Stimulated activated CD4-positive, alpha-beta T cell treated with anti-CD3 and anti-CD28 coated beads, Interleukin-1b, Interleukin-23, amount 100 ng/mL, for 1 hour (primary cell): ENCODE measurements at places on chromosomes 16 and 17.

- DNase-seq, result no peak
These were observed 3.7 kb upstream of the DNASE1 start for GRCh38 chr16:3650631-3651265.

- no peak for DNase-seq
These were observed 116.8 kb downstream of the WSCD1 start for GRCh38 chr17:6186998-6187397.

DNA sequence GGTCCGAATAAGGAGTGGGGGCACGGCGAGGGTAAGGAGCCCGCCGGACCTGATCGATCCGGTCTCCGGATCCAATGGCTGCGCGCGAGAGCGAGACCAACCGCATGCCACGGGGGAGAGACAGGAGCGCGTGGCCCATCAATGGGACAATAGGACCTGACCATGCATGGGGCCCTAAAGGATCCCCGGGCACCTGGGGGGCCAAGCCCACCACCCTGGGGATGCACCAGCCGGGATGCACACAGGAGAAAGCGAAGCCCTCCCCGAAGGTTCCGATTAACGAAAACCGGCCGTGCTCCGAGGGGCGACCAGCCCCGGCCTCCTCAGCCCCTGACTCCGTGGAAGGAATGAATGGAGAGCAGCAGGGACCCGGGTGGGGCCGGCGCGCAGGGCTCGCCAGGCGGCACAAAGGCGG is 525 bp downstream of the JPT1 start:
- DNase-seq, result peak; percentile 4

- DNase-seq, result no peak
These were observed 94.7 kb upstream of the SIAH1 start for GRCh38 chr16:48479955-48480354.

DNA sequence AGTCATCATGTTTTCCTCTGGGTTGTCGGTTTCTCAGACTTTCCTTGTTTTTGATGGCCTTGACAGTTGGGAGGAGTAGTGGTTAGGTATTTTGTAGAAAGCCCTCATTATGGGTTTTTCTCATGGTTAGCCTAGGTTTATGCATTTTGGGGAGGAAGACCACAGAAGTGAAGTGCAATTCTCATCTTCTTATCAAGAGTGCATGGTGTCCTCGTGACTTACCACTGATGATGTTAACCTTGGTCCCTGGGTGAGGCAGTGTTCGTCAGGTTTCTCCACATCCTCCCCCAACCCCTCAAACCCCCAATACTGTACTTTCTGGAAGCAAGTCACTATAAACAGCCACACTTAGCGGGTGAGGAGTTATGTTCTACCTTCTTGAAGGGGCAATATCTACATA is 42.3 kb downstream of the BPTF start:
- DNase-seq, result no peak

DNA sequence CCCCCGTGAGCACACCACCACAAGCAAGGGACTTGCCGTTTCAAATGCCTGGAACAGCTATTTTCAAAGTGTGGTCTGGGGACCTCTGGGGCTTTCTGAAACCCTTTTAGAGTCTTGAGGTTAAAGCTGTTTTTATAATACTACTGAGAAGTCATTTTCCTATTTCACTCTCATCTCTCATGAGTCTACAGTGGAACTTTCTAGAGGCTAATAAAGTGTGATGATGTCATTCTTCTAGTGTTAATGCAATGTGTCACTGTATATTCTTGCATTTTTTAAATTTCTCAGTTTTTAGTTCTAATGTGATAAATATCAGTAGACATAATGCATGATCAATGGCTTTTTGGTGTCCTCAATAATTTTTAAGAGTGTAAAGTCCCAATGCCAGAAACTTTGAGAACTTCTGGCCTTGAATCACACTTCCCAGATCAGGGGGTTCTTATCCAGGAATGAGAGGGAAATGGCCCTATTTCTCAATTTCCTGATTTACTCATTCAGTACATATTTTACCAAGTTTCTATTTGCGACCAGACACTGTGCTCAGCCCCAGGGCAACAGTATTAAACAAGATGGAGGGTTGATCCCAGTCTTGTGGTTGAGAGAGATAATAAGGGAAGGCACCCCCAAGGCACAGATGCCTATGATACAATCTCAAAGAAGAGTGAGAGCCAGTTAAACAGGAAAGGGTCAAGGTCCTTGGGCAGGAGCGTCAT is 444.0 kb downstream of the HS3ST3B1 start:
- no peak for DNase-seq

DNA sequence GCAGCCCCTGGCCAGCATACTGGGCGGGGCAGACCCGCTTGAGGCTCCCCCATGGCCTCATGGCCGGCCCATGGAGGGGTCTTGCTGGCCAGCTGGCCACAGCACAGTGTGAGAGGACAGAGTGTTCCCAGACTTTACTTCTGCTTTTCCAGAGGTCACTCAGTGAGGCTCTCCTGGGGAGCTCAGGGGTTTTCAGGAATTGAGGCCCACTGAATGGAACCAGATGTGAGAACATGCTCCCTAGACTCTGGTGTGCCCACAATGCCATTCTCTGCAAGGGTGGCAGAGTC is 21.2 kb downstream of the ATP6V0D1 start:
- no peak for DNase-seq

DNA sequence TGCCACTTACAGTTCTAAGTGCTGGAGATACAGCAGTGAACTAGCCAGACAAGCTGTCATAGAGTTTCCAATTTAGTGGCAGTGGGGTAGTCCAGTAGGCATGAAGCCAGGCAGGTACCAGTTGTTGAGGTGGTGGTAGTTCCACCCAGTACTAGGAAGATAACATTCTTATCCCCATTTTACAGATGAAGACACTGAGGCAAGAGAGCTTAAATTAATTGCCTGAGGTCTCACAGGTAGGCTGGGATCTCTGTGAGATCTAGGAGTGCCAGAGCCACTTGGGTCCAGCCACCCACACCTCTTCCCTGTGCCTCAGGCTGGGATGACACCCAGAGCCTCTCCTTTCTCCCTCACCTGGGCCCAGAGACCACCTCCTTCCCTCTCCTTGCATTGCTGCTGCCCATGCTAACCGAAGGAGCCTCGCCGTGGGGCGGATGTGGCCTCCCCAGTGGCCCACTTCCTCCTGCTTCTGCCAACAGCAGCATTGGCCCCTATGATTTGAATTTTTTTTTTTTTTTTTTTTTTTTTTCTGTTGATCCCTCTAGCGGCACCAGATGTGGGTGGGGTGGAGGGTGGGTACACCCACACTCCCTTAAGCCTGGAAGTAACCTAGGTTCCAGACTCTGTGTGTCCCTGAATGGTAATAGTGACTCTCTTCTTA is 114.0 kb downstream of the PRKCB start:
- DNase-seq, result peak; percentile 40

DNA sequence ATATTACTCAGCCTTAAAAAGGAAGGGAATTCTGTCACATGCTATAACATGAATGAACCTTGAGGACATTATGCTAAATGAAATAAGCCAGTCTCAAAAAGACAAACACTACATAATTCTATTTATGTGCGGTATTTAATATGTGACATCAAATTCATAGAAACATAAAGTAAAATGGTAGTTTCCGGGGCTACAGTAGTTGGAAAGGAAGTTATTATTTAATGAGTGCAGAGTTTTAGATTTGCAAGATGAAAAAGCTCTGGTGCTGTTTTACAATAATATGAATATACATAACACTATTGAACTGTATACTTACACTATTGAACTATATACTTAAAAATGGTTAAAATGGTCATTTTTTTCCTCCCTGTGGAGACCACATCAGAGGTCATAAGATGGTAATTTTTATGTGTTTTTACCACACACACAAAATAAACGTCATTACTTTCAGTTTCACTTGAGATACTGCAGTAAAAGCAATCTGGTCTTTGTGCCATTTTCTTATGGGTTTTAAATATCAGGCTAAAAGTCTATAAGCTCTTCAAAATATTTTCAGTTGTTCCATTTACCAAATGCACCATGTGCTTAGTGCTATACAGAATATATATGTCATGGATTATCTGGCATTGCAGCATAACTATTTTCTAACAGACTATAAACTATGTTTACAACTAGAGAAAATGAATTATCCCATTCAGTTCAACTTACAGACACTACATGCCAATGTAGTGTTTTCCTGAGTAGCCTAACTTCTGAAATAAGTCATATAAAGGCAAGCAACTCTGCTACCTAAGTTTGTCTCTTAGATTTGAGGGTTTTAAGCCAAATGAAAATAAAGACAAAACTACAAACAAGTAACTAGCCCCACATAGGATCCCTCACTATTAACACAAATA is 90.9 kb downstream of the SPAG9 start:
- DNase-seq, result no peak

DNA sequence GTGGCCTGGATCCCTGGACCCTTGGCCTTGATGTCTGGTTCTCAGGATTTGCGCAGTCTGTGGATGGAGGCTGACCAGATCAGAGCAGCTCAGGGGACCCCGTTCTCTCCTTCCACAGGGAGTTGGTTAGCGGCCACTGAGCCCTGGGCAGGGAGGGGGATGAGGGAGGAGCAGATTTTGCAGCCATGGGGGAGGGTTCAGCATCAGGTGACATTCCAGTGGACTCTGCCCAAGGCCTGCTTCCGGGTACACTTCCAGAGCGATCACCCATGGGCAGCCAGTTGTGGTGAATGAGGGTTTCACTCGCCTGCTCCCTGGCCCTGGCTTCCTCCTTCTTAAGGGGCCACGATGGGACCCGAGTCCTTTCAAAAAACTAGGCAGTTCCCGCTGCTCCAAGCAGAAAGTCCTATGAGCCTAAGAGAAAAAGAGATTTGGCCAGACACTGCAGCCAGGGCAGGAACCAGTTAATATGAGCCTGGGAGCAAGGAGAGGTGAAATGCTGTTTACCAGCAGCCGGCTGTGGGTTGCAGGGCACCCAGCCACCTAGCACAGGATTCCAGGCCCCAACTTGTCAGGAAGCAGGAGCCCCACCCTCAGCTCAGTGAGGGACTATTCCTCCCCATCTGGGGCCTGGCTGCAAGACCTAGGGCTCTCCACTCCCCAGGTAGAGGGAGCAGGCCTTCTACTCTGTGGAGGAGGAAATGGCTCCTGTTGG is 4.7 kb upstream of the GPRC5C start:
- DNase-seq, result no peak

DNA sequence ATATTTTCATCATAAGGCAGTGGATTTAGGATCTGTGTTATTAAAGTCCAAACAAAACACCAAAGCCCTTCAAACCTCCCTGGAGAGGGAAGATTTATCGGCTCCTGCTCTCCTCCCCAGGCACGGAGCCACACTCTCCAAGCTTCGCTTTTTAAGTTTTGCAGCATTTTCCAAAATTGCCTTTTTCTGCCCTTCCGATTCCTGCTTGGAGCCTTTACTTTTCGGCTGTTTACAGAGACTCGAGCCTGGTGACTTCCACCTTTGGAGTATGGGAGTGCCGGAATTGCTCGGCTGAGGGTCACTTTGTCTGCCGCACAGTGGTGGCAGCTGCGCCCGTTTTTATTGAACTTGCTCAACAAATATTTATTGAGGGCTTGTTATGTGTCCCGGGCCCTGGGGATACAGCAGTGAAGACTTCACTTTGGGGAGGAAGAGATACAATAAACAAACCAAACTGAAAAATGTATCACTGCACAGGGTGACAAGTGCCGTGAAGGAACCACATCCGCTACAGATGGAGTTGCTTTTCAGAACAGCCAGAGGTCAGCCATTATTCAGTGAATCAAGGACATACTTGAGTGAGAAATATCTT is 185.5 kb downstream of the NTN1 start:
- no peak for DNase-seq

- DNase-seq, result no peak
These were observed 6.0 kb upstream of the CDC6 start for GRCh38 chr17:40281663-40282062.

DNA sequence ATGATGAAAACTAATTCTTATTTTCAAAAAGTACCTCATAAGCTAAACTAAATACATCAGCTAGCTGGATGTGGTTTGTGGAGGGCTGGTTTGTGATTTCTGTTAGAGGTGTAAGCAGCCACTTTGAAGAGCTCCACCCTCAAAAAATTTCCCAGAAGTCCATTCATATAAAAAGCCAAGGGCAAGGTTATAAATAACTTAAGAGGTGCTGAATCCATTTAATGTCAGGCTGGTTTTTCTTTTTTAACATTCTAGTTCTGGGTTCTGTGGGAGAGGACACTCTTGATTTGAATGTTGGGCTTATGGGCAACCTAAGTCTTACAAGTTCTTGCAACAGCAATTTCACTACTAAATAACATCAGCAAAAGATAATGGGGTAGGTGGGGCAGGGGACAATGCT is 3.4 kb upstream of the WIPI1 start:
- DNase-seq, result no peak

DNA sequence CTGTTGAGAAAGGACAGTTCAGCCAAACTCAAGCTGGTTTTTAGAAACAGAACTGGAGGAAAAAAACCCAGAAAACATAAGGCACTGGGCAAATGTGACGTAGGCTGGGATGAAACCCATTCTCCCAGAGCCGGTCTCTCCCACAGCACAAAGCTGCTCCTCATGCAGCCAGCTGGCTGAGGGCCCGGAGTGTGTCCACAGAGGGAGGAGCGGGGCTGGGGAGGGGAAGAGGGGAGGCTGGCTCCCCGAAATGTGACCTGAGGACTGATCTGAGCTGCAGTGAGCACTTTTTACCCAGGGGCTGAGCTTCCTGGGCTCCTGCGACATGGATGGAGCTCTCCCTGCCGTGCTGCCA is 20.8 kb downstream of the FOXF1 start:
- DNase-seq, result no peak

GRCh38 chr16:46929378-46930332 is 43.8 kb downstream of the DNAJA2 start:
- peak; percentile 23 for DNase-seq

- no peak for DNase-seq
These were observed 50.1 kb downstream of the PIMREG start for GRCh38 chr17:6494239-6494941.

GRCh38 chr17:55254375-55254774 is 10.4 kb upstream of the HLF start:
- no peak for DNase-seq

DNA sequence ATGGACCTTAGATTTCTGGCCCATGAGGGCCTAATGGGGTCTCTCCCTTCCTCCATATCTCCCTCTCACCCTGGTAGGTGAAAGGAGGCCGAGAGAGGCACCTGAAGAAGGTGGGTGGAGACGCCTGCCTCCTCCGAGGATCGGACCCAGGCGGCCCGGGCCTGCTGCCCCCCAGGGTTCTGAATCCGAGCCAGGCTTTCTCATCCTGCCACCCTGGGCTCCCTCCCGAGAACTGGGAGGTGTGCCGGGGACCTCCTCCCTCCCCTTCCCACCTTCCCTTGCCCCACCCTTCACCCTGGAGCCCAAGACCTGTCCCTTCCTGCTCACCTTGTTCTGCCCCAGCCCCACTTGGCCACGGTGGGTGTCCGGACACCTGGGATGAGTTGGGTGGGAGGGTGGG is 5.0 kb downstream of the FBXL19 start:
- no peak for DNase-seq

GRCh38 chr17:28147017-28147416 is 104.5 kb downstream of the NLK start:
- no peak for DNase-seq

DNA sequence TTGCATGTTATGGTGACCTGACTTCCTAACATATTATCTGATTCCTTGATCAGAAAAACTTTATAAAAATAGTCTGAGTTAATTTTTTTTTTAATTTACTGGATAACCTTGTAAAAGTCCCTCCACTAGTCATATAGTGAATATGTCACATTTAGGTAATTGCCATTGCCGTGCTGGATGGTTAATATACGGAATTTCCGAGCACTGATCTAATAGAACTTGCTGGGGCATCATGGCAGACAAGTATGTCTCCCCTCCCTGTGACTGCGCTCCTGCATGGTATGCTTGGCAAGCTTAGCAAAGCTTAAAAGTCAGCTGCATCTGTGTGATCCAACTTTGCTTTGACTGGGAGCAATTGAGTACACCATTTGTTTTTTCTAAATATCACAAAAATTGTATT is 239.4 kb upstream of the TBX2 start:
- DNase-seq, result no peak

- no peak for DNase-seq
These were observed 792 bp downstream of the SECTM1 start for GRCh38 chr17:82332669-82333278.
